Bone marrow (tissue), 2 donors: ENCODE measurements at places on chromosomes 12 and 14.
A peak's percentile ranks its signal among the peaks of the same experiment; 100 is the strongest.

GRCh38 chr12:95762123-95762785, 28.3 kb downstream of the NTN4 start:
- DNase-seq, result no peak

DNA sequence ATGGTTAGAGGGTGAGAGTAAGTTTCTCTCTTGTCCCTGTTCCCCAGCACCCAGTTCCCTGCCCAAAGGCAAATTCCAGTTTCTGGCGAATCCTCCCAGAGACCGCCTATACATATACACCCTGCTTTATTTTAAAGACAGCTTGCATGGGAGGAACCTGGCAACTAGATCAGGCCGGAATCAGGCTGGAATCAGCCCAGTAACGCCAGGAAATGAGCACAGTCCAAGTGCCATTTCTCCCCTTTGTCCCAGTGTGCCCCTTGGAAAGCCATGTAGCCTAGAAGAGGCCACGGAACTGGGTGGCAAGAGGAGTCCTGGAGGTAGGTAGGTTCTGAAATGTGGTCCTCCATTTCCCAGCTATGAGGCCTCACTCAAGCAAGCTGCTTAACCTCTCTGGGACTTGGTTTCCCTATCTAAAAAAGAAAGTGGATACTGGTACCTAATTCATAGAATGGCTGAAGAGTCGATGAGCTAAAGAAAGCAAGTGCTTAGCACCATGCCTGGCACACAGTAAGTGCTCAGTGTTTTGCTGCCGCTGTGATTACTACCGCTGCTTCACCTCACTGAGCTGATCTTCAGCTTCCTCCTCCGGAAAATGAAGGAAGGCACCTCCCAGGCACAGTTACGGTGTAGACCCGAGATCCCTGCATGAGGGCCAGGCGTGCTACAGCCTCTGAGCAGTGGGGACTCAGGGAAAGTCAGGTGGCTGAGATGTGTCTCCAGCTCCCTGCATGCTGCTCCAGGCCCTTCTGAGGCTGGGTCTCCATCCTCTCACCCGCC, 36.4 kb downstream of the PITPNM2 start:
- DNase-seq, result no peak

GRCh38 chr14:96516351-96516750, 14.2 kb downstream of the PAPOLA start:
- DNase-seq, result no peak

GRCh38 chr12:110079477-110080400, 31.4 kb upstream of the C12orf76 start:
- DNase-seq, result peak; percentile 28

GRCh38 chr12:88172844-88173407, 30.8 kb downstream of the TMTC3 start:
- DNase-seq, result no peak

DNA sequence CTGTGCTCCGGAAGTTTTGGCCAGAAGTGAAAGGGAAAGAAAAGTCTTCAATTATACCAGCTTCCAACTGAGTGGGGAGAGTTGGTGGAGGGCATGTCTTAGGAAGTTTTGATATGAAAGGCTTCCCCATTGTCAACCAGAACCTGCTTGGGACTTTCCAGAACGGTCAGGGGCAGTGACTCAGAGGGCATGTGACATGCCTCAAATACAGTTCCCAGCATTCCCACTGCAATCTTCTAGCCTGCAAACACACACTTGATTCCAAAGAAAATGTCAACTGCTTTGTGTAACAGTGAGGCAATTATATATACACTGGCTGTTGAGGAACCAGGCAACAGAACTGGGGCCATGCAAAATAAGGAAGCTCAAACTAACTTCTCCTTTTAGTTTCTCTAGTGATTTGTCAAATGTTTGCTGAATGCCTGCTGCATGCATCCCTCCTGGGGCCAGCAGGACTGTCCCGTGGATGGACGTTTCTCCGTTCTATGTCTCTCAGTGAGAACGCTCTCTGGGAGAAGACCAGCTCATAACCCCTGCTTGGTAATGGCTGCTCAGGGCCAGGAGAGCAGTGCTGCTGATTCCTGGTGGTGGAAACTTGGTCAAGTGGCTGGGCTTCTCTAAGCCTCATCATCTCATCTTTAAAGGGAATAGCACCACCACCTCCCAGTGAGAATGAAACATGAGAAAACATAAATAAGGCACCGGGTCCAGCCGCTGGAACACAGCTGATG, 18.3 kb downstream of the SLC25A47 start:
- peak; percentile 86 for DNase-seq

DNA sequence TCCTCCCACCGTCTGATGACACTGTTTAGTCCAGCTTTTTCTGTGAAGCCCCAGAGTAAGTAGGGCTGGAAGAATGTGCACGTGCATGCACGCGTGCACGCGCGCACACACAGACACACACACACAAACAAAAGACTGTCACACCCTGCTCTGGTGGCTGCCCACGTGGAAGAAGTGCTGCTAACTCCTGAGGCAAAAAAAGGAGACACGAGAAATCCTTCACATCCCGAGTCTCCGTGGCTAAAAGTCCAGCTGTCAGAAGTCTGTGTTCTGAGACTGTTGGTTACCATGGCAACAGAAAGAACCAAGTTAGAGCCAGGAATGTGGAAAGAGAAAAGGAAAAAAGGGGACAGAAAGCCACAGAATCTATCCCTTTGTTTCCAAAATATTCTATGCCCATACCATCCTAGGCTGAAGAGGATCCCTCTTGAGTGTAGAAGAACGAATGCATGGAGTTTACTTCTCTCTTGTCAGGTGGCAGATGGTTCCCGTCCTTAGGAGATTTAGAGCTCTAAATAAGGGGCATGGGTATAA, 1.6 kb upstream of the C12orf71 start:
- DNase-seq, result no peak

DNA sequence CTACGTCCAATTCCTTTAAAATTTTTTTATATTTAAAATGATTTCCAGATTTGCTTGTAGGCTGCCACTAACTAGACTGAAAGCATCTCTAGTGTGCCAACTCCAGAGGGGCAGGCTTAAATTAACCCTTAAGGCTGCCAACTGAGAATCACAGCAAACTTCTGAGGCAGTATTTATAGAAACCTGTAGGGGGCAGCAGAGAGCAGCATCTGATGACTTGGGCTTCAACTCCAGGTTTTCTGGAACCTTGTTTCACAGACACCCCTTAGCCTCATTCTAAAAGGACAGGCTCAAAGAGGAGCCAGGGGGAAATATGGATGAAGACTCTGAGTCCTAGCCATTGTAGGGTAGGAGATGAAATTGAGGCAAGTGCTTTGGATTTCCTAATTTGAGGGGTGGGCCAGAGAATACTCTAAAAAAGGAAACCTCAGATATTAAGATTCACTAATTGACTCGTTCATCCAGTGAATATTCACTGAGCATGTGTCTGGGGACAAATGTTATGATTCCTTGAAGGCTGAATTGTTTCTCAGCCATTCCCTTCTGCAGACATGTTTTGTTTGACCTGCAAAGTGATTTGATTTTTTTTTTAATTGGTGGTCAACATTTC, 63.3 kb upstream of the HSPB8 start:
- no peak for DNase-seq

- no peak for DNase-seq
Measured at GRCh38 chr12:23950775-23951451, 1.4 kb upstream of the SOX5 start.

- DNase-seq, result no peak
Measured at GRCh38 chr14:85421186-85421877, 108.6 kb upstream of the FLRT2 start.

DNA sequence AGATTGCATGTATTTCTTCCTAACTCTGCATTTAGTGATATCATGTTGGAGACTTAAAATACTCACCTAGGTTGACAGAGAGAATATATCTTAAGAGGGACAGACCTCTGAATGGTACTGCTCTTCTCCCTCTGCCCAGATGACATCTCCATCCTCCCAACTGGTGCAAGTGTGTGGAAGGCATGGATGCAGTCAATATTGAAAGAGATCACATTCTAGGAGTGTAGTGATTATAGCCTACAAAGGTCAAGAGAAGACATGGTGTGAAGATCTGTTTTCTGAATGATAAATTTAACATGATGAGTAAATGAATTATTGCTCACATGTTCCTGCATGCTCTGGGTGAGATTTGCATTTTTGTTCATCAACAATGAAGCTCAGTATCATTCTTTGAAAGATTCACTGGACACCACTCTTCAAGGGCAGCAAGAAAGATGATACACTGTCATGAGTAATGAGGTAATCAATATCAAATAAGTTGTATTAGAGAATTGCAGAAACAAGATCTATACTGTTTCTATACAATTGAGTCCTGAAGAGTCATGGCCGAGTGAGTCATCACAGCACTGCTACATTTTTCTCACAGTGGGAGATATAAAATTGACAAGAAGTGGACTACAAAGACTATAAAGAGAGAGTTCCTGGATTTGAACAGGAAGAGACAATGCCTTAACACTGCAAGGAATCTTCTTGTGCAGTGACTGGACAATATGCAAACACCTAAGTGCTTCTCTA, 183.3 kb upstream of the KRR1 start:
- DNase-seq, result no peak

DNA sequence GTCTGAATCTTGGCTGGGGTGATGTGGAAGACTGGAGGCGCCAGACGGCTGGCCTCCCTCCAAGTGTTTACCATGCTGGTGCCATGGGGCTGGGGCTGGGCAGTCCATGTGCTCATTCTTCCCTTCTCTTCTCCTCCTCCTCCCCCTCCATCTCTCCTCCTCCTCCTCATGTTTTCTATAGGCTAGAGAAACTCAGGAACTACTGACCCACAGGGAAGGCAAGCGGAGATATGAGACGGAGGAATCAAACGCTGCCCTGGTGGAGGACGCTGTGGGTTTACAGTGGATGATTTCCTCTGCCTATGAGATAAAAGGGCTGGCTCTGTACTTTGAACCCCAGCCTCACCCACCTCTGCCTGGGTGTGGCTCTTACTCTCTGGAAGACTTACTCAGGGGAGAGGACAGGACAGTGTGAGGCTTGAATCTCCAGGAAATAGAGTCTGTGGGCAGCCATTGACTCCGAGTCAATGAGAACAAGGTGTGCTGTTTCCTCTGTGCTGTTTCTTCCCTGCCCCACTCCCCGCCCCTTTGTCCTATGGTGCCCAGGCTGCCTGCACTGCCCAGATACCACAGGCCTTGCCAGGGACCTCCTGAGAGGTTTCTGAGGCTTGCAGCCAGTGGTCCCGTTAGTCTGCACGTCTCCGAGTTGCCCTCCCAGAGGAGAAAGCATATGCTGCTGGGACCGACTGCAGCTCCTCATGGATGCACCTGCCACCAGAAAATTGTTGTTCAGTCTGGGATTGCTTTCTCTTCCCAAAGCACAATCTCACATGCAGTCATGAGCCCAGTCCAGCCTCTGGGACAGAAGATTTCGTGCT, 132.6 kb upstream of the ARHGAP5 start:
- DNase-seq, result no peak

GRCh38 chr12:27747111-27747820, 32.8 kb upstream of the KLHL42 start:
- DNase-seq, result no peak
